ENCODE measurements at places on chromosomes 11 and 22.

DNA sequence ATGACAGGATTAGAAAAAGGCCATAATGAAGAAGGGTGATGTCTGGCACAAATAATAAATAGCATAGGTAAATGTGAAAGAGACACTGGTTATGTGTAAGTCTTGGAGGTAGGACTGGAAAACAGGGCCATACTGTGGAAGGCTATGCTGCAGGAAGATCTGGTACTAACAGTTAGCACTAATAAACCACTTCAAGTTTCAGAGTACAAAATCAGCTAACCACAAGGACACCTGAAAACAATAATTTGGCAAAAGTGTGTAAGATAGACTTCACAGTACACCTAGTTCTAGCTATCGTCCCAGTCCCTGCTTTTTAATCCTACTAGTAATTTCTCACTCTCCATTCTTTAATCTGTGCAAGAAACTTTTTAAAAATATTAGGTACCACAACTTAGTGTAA is 44.3 kb downstream of the CWF19L2 start:
- no peak for DNase-seq

- DNase-seq = no peak
These were observed 53.7 kb downstream of the RDX start for GRCh38 chr11:110242746-110243145.

DNA sequence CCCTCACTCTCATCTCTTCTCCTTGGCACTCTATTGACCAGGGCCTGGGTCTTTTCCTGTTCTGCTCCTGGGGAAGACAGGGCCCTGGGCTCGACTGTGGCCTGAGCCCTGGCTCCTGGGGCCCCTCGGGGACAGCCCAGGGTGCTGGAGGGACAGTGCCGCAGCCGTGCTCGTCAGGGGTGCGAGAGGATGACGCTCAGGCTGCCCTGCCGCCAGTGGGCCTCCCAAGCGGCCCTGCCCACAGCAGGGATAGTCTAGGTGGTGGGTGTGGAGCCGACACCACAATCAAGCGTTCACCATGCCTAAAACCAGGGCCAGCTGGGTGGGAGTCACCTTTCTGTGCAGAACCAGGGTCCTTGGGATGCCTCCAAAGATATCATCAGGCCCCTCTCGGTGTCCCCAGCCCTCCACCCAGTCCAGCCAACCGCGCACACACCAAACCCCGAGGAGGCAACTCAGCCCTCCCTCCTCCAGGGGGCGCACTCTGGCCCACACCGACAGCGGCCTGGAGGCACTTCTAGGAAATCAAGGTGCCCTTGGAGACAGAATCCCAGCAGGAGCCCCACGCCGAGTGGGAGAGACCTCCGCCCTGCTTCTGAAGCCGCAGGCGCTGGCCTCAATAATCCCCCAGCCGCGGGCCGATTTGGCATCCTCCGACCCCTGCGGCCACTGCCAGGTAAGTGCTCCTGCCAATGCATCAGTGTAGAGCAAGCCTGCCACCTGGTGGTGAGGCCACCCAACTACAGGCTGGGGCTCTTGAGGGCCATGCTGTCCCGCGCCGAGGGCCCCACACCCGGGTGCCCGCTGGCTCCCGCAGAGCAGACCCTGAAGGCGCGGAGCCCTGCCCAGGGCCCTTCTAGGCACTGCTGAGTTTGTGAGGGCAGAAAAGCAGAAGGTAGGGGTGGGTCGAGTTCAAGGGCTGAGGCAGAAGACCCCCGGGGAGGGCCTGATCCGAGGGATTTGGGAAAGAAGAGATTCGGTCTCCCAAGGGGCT is 496.4 kb downstream of the BUD13 start:
- DNase-seq = peak; percentile 67

DNA sequence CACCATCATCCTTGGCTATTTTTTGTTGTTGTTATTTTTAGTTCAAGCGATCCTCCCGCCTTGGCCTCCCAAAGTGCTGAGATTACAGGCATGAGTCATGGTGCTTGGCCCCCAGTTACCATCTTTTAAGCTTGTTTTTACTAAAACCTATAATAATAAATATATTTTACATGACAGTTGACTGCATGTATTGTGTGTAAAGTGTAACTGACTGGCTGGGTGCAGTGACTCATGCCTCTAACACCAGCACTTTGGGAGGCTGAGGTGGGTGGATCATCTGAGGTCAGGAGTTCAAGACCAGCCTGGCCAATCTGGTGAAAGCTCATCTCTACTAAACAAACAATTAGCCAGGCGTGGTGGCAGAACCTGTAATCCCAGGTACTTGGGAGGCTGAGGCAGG is 386.2 kb downstream of the TENM4 start:
- DNase-seq = no peak

GRCh38 chr11:99424313-99425084 is 403.8 kb downstream of the CNTN5 start:
- DNase-seq = no peak

- DNase-seq = no peak
These were observed 419 bp downstream of the ANKRD54 start for GRCh38 chr22:37843741-37844089.

- no peak for DNase-seq
These were observed 89.6 kb upstream of the CRYBB3 start for GRCh38 chr22:25109878-25110595.

DNA sequence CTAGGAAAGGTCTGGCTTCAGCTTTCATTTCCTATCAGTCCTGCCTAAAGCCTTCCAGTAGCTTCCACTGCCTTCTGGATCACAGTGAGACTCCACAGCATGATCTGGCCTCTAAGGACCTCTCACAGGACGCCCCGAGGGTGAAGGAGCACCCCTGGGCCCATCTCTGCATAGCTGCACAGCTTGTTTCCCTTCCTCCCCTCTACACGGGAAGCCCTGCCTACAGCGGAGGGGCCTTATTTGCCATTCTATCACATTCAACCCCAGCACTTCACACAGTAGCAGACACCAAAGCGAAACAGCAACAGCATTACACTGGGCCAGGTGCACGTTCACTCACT is 162.3 kb upstream of the GRK3 start:
- no peak for DNase-seq

Data from HL-60 (cell line).